ENCODE measurements at places on chromosomes 1 and 21.

DNA sequence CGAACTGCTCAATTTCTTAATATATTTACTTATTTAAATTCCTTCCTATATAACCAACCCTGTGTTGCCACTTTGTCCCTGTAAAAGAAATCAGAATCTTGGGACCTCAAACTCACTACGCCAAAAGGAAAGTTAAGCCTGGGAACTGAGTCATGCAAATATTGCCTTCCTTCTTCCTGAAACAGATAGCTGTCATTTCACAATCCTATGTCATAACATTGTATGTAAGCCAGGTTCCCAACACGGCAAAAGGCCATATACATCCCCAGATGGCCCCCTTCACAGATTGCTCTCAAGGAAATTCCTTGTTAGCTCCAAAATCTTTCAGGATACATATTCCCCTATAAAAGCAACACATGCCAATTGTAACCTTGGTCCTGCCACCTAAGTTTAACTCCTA, 39.7 kb downstream of the C21orf91 start:
- no peak for DNase-seq

GRCh38 chr1:175888996-175889395, 145.6 kb upstream of the TNR start:
- no peak for DNase-seq

GRCh38 chr1:162279136-162279498, 97.5 kb downstream of the SPATA46 start:
- DNase-seq: no peak

- peak; percentile 97 for DNase-seq
These were observed 18.1 kb upstream of the COL18A1 start for GRCh38 chr21:45386728-45387371.

- no peak for DNase-seq
These were observed 345.1 kb upstream of the USP24 start for GRCh38 chr1:55560266-55560665.

DNA sequence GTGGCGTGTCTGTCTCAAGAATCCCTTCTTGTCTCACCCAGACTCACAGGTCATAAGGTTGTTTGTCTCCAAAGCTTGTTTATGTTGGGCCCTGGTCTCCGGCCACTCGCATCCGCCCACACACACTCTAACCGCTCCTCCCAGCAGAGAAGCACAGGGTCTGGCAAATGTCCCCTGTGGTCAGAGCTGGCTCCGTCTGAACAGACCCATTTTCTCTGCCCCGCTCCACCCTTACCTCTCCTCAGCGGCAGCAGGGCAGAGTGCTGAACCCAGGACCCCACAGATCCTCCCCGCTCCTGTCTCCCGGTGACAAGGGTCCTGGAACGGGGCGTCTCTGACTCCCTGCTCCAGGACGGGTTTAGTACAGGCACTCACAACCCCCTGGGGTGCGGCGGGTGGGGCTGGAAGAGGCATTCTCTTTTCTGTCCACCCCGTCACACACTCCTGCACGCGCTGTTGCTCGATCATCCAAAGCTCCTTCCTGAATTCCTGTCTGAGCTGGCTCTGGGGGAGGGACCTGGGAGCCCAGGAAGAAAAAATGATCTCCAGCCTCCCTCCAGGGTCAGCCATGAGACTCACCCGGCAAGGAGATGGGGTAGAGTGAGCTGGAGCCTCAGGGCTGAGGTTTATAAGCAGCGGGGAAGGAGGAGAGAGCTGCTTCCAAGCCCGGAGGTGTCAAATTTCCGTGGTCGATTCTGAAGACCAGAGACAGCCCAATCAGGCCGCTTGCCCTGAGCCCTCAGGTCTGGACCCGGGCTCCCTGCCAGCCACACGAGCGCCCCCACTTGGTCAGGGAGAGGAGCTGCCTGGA, at the start of gene S100A13:
Gene S100A13, minus strand, starts transcription at position 602 of the 811 bp plus-strand sequence. CDS start 1,033 bp downstream, outside the sequence.
- DNase-seq: peak; percentile 96

GRCh38 chr1:47783638-47784496, 213.3 kb downstream of the TRABD2B start:
- DNase-seq: no peak
